ENCODE measurements at places on chromosomes 16 and 17.

GRCh38 chr17:11094331-11094730 lies 146.7 kb upstream of the SHISA6 start:
- no peak for DNase-seq

GRCh38 chr17:15012351-15012980 lies 252.7 kb downstream of the PMP22 start:
- no peak for DNase-seq

DNA sequence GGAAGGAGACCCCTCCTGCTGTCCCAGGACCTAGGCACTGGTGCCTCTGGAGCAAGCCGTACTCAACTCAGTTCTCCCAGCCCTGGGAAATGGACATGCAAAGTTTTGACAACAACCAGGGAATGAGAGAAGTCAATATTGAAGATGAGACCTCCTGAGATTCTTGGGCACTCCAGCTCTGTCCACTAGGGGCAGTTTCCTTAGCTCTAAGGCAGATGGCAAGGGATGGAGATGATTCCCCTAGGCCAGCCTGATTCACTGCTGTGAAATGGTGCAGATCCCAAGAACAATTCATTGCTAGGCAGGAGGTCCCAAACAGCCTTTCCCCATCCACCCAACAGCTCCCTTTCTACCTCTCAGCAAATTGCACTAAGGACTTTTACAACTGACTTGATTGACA lies 20.5 kb upstream of the SDR42E2 start:
- DNase-seq = no peak

GRCh38 chr16:53501216-53501859 lies 1.7 kb downstream of the AKTIP start:
- DNase-seq = no peak

DNA sequence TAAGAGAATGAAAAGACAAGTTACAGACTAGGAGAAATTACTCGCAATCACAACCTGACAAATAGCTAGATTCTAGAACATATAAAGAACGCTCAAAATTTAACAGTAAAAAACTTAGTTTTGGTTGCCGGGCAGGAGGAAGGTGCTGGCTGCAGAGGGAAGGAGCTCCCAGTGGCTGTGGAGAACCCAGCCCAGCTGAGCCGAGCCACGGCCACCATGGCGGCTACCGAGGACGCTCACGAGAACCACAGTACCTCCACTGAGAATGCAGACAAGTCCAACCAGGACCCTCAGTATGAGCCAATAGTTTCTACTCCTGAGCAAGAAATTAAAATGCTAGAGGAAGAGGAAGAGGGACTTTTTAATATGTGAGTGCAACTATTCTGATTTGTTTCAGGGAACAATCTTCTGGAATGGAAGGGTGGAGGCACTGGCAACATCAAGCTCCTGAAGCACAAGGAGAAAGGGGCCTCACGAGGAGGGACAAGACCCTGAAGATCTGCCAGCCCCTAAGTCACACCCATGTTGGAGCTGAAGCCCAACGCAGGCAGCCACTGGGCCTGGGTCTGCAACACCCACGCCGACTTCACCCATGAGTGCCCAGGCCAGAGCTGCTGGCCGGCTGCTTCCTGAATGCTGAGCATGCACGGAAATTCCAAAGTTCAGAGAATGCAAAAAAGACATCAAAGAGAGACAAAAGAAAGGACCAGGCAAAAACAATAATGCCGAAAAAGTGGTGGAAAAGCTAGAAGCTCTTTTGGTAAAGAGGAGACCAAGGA lies 55.0 kb downstream of the DNAH17 start:
- DNase-seq = no peak

GRCh38 chr17:49965524-49965909 lies 3.5 kb upstream of the DLX4 start:
- no peak for DNase-seq

GRCh38 chr17:64732336-64733006 lies 70.4 kb upstream of the SMURF2 start:
- no peak for DNase-seq

- peak; percentile 54 for DNase-seq
Measured at GRCh38 chr16:57667526-57668262, 412 bp upstream of the ADGRG3 start.

- no peak for DNase-seq
Measured at GRCh38 chr17:35944151-35944550, 638 bp upstream of the LYZL6 start.

GRCh38 chr16:89064606-89065457 lies 28.8 kb upstream of the ACSF3 start:
- no peak for DNase-seq

GRCh38 chr16:69386596-69386995 lies 789 bp upstream of the TERF2 start:
- DNase-seq = no peak

DNA sequence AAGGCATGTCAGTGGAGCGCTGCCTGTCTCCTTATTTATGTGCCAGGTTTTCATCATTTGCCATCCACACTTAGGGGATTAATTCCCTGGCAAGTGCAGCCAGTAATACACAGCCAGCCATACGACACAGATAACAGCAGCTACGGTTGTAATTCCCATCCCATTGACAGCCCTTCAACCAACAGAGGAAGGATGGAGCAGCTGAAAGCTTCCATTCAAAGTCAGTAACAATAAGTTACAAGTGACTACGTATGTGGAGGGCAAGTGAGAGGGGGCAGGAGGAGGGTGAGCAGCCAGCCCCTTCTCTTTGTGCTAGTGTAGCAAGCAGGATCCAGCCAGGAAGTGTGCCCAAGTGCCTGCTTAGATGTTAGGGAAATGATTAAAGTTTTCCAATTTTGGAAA lies 53.8 kb upstream of the LYRM9 start:
- no peak for DNase-seq

- DNase-seq = no peak
Measured at GRCh38 chr16:23959072-23959751, 123.4 kb downstream of the PRKCB start.

- no peak for DNase-seq
Measured at GRCh38 chr17:10033449-10033848, 128.4 kb upstream of the RCVRN start.

DNA sequence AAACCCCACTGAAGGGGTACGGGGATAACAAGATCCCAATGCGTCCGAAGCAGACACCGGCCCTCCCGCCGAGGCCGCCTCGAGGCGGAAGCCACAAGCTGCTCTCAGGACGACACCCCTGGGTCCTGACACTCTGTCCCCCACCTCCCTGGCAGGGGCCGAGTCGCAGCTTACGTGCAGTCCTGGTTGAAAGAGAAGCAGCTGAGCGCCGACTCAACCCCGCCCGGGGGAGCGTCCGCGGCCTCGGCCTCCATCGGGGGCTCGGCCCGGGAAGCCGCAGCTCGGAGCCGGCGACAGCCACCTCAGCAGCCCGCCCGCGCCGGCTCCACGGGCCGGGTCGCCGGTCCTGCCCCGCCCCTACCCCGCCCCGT lies at the start of gene WIPI1:
Gene WIPI1, minus strand, starts transcription at position 329 of the 371 bp plus-strand sequence. Its CDS starts 75 bp downstream, at position 254.
- peak; percentile 85 for DNase-seq

DNA sequence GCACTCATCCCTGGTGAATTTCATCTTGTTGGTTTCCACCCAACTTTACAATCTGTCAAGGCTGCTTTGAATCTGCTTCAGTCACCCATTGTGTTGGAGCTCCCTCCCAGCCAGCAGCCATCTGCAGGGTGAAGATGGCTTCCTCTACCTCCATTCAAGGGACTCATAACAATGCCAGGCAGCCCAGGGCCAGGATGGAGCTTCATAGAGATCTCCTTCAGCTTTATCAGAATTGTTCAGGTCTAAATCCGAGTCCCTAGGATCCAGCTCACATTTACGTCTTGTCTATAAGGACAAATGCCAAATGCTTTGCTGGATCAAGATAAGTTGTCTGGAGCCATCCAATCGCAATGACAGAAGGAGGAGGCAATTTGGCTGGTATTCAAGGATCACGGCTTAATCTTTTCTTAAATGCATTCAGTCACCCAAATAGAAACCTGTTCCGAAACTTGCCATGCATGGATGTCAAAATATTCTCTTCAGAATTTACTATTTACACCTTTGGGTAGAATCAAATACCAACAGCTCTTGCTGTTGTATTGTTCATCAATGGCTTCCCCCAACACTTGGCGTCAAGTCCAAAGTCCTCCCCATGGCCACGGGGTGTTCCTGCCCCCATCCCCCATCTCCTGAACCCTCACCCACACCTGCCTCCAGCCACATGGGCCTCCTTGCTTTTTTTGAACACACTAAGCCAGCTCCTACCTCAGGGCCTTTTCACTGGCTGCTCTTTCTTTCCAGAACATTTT lies 3.8 kb upstream of the FAM171A2 start:
- DNase-seq = no peak

- DNase-seq = no peak
Measured at GRCh38 chr16:21659124-21659523, 4.6 kb upstream of the OTOA start.

GRCh38 chr17:10278218-10278617 lies 79.8 kb upstream of the GAS7 start:
- no peak for DNase-seq

DNA sequence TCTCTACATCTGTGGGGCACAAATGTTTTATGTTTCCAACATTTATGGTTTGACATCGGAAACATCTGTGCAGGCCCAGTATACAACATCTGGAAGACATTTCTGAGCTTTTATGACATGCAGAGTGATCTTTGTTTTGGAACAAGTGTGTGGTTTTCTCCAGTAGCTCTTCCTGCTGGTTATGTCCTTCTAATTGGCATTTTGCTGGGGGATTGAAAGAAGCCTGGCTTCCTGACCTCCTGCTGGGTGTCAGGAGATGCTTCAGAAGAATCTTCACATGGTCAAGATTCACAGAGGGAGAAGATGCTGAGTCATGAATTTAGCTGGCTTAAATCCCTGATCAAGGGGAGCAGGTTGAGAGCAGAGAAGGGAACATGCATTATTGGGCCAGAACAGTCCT lies 279.5 kb upstream of the MYOCD start:
- no peak for DNase-seq

GRCh38 chr16:2233872-2234812 lies 2.1 kb upstream of the DNASE1L2 start:
- no peak for DNase-seq

DNA sequence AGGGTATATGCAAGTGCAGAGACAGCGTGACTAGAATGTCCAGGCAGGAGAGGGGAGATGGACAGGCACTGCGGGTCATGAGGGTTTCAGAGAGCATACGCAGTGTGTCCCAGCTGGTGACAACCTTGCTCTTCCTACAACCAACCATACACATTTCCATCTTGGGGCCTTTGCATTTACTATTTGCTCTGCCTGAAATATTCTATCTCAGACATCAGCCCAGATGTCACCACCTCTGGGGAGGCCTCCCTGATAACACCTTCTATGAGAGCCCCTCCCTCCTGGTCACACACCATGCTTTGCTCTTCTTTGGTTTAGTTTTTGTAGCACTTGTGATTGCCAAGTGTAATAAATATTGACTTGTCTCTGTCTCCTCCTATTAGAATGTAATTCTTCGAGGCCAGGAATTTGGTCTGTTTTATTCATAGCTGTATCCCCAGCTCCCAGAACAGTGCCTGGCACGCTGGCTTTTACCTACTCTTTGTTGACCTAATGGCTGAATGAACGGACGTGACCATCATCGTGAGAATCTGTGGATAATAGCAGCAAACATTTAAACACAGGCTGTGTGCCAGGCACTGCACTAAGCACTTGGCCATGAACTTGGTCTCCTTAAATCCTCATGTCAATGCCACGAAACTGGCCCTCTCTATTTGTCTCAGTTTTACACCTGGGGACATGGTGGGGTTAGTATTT lies 51.9 kb downstream of the PLCG2 start:
- no peak for DNase-seq

GRCh38 chr16:35194681-35195080 lies 1735.3 kb downstream of the TP53TG3F start:
- no peak for DNase-seq

- no peak for DNase-seq
Measured at GRCh38 chr17:19005137-19005773, 691 bp upstream of the FAM83G start.

- no peak for DNase-seq
Measured at GRCh38 chr17:40203131-40203530, 16.0 kb upstream of the WIPF2 start.

DNA sequence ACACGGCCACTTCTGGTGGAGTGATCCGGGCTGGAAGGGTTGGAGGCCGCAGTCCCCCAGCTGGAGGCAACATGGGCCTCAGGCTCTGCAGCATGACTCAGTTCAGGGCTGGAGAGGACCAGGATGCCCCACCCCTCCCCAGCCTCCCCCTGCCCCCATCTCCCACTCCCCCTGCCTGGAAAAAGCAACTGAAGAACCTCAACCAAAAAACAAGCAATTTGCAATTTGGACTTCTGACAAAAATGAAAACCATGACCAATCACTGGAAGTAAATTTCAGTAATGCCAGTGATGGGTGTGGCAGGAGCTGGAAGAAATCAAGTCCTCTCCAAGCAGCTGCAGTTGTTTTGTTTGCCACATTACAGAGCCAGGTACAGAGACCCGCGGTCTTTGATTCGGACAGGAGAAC lies 6.6 kb upstream of the MIF4GD start:
- no peak for DNase-seq

- no peak for DNase-seq
Measured at GRCh38 chr16:27106305-27106704, 39.6 kb downstream of the C16orf82 start.

- peak; percentile 12 for DNase-seq
Measured at GRCh38 chr17:7021993-7022778, 664 bp upstream of the BCL6B start.

GRCh38 chr16:29698484-29699323 lies 19.7 kb downstream of the QPRT start:
- DNase-seq = no peak

DNA sequence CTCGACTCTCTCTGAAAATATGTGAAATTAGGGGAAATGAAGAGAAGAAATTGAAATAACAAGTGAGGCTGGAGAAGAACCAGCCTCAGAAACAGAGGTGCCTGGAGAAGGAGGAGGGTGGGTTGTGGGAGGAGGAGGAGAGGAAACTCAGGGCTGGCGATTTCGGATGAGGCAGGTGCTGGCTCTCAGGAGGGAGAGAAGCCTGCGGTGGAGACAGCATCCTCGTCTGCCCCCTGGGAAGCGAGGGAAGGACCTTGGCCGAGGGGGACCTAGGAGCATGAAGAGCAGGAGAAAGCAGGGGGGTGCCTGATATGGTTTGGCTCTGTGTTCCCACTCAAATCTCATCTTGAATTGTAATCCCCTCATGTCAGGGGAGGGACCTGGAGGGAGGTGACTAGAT lies 264.7 kb upstream of the TNRC6C start:
- no peak for DNase-seq

- DNase-seq = no peak
Measured at GRCh38 chr16:88613293-88613692, 25.1 kb upstream of the IL17C start.

- DNase-seq = no peak
Measured at GRCh38 chr16:287981-288920, 5.3 kb downstream of the PDIA2 start.

Data from NK-92 treated with Interleukin-12 subunit alpha and Interleukin-12 subunit beta, amount 100 ng/mL, for 24 hours (cell line).